ENCODE measurements at places on chromosomes 2 and 18. TPM values are rescaled to one million over a fixed set of nuclear protein-coding genes. Genes with fewer than 3 reads are reported as not detected.
A peak's percentile ranks its signal among the peaks of the same experiment; 100 is the strongest.

GRCh38 chr2:88880441-88880953 is 189.0 kb downstream of the RPIA start:
- peak; percentile 57 for DNase-seq

GRCh38 chr2:143575340-143575739 is 446.1 kb downstream of the ARHGAP15 start:
- no peak for DNase-seq

DNA sequence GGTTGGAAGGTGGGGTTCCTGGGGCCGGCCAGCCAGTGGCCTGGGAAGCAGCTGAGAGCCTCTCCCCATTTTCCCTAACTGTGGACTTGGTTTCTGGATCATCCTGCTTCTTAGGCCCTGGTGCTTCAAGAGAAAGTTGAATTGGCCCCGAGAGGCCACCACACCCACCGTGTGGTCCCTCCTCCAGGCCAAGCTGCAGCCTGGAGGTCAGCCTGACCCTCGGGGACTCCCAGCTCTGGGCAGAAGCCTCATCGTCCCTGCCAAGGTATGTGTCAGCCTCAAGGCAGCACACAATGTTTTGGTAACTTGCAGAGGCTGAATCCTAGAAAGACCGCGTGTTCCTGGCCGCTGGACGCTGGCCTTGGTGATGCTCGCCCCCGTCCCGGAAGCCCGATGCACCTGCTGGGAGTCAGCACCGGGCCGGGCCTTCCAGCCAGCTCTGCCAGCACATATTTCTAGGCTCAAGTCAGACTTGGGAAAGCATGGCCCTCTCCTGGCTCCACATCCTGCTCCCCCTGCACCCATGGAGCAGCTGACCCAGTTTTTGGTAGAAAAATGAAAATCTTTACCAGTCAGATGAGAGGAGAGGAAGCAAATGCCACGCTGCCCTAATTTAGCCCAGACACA is 72.6 kb downstream of the ACTR2 start:
- peak; percentile 51 for DNase-seq

DNA sequence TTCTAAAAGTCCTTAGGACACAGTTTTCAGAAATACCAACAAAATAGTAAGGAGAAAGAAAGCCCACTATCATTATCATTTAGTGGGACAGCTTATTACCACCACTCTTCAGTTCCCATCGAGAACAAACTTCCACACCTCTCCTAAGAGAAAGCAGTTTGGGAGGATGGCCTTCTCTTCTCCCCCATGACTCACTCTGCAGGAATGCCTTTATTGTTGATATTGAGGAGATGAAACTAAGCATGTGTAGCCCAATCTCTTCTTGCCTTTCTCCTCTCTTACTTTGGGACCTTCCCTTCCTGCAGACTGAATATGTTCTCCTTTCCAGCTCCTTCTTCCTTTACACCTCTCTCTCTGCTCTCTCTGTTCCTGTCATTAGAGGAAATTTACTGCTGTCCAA is 30.0 kb upstream of the ERMN start:
- no peak for DNase-seq

DNA sequence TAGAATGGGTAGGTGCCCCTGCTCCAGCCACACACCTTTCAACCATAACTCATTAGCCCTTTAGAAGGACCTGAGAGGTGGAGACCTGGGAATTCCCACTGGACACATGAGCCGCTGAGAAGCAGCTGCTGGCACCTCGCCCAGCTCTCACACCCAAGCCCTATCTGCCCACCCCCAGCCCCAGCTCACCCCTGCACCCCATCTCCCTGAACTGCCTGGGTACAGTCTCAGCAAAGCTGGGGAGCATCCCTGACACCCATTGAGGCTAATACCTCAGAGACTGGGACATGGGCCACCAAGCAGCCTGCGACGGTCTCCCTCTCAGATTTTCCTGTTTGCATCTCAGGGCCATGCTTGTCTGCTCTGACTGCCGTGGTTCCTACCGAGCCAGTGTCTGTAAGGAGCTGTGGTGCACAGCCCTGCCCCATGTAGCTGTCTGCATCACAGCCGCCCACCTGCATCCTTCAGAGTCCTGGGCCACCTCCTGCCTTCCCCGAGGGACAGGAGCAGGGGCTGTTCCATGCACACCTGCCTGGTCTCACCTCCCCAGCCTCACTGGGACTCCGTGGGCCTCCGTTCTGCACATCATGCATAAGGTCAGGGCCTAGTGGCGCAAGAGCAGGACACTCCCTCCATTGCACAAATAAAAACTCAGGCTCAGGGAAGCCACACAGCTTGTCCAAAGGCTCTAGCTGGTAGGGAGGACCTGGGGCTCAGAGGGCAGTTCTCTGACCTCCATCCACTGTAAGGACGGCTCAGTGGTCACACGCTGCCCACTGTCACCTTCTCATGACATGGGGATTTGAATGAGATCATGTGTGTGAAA is 90.0 kb downstream of the SEPTIN10 start:
- DNase-seq = no peak

DNA sequence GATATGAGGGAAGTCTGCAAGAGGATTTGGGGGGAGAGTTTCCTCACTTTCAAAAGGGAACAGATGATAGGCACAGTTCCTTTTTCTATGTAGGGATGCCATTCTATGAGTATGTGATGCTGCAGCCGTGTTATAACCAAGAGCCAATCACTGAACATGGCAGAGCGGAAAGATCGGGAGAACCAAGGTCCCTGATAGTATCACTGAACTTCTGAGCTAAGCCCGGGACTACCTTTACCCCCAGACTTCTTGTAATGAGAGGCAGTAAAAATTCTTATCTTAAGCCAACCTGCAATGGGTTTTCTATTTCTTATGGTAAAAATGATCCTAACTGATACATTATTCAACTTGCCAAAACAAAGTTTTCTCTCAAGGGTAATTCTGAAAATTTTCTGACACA is 21.6 kb upstream of the SLC1A4 start:
- DNase-seq = no peak

DNA sequence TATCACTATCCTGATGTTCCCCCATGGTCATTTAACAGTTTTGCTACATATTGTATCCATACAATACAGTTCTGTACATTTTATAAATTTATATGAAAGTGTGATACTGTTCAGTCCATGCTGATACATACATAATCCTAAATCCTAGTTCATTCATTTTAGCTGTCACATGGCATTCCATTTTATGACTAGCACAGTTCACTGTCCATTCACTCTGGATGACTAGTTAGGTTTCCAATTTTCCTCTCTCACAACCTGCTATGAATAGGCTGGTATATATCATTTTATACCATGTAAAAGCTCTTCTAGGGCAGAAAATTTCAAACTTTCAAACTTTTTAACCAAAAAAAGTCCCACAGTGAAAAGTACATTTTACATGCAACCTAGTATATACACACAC is 15.2 kb downstream of the SMAD2 start:
- no peak for DNase-seq

DNA sequence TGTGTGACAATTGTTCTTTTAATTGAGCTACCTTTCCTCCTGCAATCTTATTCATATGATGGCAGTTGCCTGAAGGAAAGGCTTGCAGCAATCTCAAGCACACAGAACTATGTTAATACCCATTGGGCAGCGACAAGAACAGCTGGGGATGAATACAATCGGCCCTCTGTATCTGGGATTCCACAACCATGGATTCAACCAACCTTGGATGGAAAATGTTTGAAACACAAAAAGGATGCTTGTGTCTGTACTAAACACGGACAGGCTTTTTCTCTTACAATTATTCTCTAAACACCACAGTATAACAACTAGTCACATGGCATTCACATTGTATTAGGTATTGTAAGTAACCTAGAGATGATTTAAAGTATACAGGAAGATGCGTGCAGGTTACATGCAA is 256.1 kb upstream of the SIX2 start:
- no peak for DNase-seq

DNA sequence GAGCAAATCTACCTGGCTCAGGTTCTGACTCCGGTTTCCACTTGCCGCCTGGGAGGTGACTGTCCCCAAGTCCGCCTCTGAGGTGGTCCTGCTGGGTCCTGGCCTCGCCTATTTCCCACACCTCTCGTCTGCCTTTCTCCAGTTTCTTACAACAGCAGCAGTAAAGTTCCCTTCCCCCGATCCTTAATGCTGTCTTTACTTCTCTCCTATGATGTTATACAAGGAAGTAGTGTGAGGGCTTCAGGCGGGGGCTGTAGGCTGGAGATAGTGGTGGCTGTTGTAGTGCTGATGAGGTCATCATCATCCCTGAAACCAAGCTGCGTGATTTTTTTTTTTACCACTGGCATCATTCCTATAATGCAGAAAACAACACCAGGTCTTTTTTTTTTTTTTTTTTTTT is 18.9 kb downstream of the TGIF1 start:
- DNase-seq = no peak

GRCh38 chr2:116416731-116417377 is 1397.6 kb upstream of the DDX18 start:
- DNase-seq = no peak

- no peak for DNase-seq
Observed at GRCh38 chr2:239866350-239866749, 158.8 kb downstream of the NDUFA10 start.

- DNase-seq = peak; percentile 85
Observed at GRCh38 chr18:48902023-48902855, 48.5 kb downstream of the SMAD7 start.

DNA sequence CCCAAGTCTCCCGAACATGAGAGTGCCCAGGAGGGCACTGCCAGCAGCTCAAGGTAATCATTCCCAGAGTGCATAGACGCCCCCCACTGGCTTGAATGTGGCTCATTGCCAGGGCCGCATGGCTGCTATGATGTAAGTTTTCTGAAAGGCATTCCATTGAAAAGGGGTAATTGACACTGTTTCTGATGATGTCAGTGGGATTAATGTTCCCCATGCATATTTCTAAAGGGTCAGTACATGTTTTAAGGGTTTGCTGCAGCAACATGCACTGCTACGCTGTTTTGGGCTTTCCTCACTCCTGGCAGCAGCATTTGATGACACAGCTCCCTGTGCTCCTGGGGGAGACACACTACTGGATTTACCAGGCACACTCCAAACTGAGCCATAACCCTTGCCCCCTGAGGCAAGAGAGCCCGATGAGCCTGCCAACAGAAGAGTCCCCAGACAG is 36.7 kb downstream of the KIAA2012 start:
- DNase-seq = no peak

GRCh38 chr2:8094526-8094925 is 587.3 kb upstream of the ID2 start:
- no peak for DNase-seq

DNA sequence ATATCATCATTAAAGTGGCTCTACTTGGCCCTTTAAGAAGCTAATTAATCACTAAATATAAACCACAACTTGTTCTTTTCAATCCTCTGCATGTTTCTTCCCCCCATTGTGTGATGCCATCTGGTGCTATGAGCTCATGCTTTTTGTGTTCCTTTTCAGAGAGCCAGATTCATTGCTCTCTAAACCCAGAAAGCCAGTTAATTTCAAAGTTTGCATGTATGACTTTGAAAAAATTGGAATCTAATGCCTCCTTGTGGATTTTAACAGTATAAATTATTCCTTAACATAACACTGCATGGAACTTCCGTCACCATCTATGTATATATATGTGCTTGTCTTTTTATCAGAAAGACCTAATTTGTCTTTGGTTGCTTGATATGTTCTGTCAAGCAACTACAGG is 31.1 kb downstream of the TMEM178A start:
- DNase-seq = no peak

DNA sequence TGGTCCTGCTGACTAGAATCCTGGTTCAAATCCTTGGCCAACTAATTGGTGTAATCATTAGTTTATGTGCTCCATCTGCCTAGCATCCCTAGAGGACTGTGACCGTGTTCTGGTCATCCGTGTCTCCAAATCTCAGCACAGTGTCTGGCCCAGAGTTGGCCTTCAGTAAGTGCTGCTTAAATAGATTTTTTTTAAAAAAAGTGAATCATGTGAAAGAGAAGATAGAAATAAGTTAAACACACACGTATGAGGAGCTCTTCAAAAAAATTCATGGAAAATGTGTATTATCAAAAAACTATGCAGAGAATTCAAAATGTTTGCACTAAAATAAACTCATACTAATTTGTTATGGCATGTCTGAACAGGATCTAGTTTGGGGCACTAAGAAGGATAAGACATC is 129.3 kb upstream of the TLK1 start:
- DNase-seq = no peak

CDH2 gene
- total RNA-seq = 3.1 TPM

MYCN gene
- total RNA-seq = 1.4 TPM

MYOM1 gene
- total RNA-seq = 138 TPM

CD207 gene
- total RNA-seq = 0.52 TPM

MSTN gene
- 0.23 TPM for total RNA-seq

Data from mucosa of gallbladder (tissue), 1 donor.